ENCODE measurements at places on chromosomes 4 and X. TPM values are rescaled to one million over a fixed set of nuclear protein-coding genes. Genes with fewer than 3 reads are reported as not detected.

- no peak for DNase-seq
These were observed 198.5 kb downstream of the SPATA18 start for GRCh38 chr4:52249581-52249980.

- no peak for DNase-seq
These were observed 89.1 kb upstream of the KLHL13 start for GRCh38 chrX:118205421-118206395.

DNA sequence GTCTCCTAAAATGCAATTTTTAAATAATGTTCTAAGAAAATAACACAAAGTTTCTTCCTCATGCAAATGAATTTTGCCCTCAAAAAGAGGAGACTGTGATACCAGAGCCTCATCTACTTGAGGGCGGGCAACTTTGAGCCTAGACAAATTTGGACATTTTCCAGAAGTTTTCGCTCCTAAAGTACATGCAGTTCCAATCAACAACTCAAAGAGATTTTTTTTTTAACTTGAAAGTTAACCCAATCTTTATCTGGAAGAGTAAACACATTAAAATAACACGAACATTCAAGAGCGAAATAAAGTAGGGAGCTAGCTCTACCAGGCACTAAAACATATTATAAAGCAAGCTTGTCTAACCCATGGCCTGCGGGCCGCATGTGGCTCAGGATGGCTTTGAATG is 29.4 kb upstream of the FBXW7 start:
- no peak for DNase-seq

DNA sequence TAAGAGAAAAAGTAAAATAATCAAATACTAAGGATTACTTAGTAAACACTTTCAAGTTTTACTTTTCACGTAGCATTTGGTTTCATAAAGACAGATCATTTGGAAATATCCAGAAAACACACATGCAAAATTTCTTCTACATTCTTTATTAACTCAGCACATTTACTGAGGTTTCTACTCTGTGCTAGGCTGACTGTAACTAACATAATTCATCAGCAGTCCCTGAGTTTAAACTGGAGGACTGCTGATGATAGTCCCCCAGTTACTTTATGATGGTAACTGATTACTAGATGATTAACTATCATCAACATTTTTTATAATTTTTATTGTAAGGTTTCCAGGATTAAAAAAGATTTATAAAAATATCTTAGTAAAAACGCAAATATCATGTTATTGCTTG is 12.3 kb downstream of the LEF1 start:
- DNase-seq, result no peak

DNA sequence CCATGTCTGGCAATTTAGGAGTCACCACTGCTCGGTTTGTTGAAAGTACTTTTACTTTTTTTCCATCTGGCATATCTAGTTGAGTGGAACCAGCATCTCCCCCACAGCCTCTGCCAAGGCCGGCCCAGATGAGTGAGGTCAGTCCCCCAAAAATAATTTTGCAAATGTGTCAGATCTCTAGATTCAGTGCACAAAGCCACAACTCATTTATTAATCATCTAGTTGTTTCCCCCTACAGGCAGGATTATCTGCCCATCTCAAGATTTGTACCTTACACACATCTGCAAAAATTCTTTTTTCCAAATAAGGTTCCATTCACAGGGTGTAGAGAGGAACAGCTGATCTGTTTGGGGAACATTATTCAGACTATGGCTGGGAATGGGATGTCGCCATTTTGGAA is 174.0 kb upstream of the MXRA5 start:
- DNase-seq, result no peak

- peak; percentile 92 for DNase-seq
These were observed 63.8 kb upstream of the IRF2 start for GRCh38 chr4:184538023-184538599.

Gene SASH3
- total RNA-seq, result 4.1 TPM

Gene TMSB15B
- total RNA-seq, result 10.4 TPM

Measured in uterus (tissue), 4 donors.